ENCODE measurements at places on chromosomes 6 and 20.
A peak's percentile ranks its signal among the peaks of the same experiment; 100 is the strongest.

DNA sequence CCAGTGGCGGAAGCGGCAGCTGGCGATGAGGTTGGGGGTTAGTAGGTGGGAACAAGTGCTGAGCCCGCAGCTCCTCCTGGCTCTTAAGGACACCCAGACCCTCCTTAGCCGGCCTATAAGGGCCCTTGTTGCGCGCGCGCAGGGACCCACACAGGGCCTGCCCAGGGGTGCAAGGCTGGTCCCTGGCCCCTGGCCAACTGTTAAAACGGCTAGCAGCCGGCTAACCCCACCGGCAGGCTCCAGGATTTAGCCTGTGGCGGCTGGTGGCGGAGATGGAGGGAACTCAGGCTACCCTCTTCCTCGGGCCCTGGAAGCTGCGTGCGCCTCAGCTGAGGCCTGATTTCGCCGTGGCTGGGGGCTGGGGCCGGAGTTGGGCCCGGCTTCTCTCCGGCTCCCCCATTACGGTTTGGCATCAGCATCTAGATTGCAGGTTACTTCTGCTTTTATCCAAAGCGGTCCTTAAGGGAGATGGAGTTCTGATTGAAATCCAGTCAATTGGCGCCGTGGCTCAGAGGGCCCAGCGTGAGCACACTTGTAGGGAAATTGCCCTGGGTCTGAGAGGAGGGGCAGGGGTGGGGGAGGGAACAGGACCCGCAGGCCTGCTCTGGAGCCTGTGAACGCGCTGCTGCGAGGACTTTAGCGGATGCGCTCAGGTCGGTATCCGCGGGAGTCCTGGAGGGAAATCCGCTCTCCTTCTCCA is 36.9 kb upstream of the CCDC167 start:
- DNase-seq: no peak

DNA sequence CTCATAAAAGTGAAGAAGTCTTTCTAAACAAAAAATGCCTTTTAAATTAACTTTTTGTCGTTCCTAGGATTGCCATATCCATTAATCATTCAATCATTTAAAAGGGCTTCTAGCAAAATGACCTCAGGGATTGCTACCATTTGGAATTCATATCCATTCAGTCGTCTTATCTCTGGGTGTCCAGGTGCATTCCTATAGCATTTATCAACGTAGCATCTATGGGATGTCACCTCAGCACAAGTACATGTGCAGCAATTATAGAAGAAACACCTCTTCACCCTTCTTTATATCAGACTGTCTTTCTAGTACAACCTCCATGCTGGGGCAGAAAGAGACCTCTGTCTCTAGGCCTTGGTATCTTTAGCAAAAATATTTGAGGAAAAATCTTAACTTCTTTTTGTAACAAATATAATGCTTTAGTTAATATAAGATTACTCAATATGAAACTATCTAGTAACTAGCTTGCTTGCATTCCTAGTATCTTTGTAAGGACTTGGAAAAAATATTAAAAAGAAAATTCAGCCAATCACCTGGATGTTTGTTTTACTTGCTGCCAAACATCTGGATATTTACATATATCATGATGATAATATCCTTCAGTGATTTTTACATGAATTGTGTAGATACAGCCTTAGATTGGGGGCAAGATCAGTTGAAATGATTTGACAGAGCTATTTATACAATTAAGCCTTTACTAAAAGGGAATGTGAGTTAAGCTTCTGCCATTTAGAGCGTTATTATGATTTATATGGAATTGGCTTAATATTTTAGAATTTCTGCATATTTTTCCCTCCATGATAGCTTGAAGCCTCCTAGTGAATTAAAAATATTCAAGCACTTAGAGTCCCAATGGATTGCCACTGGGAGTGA is 356.8 kb downstream of the HDGFL1 start:
- no peak for DNase-seq

DNA sequence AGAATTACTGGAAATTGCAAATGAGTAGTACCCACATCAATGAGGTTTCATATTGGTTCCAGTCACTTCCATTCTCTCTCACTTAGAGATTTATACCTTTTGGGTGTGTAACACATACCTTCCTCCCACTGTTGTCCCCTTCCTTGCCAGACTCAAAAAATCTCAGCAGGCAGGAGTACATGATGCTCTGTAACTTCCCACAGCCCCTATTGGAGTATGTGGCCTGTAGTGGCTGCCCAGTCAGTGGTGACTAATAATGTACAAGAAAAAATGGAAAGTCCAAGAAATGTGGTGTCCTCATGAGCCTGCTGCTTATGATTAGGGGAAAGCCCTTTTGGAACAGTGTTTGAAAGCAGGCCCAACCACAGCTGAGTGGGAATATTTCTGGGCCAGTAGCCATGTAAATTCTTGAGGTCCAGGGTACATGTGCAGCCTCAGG is 312.0 kb downstream of the ZFAND3 start:
- no peak for DNase-seq

DNA sequence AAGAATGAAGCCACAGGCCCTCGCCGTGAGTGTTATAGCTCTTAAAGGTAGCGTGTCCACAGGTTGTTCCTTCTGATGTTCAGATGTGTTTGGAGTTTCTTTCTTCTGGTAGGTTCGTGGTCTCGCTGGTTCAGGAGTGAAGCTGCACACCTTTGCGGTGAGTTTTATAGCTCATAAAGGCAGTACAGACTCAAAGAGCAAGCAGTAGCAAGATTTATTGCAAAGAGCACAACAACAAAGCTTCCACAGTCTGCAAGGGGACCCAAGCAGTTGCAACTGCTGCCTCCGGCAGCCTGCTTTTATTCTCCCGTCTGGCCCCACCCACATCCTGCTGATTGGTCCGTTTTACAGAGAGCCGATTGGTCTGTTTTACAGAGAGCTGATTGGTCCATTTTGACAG is 5.2 kb downstream of the HIVEP1 start:
- peak; percentile 3 for DNase-seq

DNA sequence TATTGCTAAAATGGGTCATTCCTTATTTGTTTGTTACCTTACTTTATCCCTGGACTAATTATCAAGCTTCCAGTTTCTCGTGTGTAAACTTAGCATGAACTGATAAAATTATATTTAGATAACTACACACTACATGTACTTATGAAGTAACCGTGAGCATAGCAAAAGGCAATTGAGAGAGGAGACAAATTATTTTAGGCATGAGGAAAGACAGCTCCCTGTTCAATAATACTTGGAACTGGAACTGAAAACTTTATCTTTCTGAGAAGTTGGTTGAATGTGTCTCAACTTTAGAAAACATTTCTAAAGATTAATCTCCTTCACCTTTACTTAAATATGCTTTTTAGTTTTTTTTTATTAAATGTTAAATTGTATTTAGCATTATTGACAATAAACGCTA is 11.4 kb downstream of the CRISP3 start:
- DNase-seq: no peak

DNA sequence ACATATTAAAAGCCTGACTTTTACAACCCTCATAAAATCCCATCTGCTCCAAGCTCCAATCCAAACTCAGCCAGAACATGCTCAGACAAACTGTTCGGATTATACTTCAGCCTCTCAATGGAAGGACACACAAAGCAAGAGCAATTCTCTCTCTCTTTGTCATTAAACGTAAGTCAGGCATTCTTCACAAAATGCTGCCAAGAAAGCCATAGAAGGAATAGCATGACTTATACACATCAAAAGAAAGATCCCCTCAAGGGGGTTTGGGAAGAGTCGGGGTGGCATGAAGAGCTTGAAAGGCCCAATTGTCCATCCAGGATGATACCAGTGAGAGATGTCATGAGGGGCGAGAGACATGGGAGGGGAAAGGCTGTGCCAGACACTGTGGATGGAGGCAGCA is 268.9 kb downstream of the PREX1 start:
- no peak for DNase-seq

- DNase-seq: no peak
These were observed 206.4 kb upstream of the SUPT3H start for GRCh38 chr6:45584127-45584526.

- no peak for DNase-seq
These were observed 52.2 kb upstream of the DTNBP1 start for GRCh38 chr6:15715060-15715459.

DNA sequence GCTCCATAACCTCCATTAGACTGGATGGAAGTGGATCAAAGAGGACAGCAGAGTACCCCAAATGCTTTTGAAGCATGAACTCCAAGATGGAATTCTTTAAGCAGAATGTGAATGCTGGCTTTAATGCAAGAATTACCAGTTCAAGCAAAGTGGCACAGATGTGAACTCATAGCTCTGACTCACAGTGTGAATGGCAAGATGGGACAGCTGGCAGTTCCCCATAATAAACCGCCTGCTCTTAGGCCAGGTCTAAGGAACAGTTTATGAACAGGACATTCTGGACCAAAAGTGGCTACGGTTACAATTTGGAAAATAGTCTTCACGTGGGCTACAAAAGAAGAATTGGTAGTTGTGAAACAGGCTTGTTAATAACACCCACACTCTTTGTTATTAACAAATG is 76.5 kb downstream of the SPTLC3 start:
- DNase-seq: no peak

- no peak for DNase-seq
These were observed 12.4 kb upstream of the ZSCAN9 start for GRCh38 chr6:28212510-28213212.

GRCh38 chr6:110809792-110810191 is 5.5 kb downstream of the CDK19 start:
- no peak for DNase-seq

DNA sequence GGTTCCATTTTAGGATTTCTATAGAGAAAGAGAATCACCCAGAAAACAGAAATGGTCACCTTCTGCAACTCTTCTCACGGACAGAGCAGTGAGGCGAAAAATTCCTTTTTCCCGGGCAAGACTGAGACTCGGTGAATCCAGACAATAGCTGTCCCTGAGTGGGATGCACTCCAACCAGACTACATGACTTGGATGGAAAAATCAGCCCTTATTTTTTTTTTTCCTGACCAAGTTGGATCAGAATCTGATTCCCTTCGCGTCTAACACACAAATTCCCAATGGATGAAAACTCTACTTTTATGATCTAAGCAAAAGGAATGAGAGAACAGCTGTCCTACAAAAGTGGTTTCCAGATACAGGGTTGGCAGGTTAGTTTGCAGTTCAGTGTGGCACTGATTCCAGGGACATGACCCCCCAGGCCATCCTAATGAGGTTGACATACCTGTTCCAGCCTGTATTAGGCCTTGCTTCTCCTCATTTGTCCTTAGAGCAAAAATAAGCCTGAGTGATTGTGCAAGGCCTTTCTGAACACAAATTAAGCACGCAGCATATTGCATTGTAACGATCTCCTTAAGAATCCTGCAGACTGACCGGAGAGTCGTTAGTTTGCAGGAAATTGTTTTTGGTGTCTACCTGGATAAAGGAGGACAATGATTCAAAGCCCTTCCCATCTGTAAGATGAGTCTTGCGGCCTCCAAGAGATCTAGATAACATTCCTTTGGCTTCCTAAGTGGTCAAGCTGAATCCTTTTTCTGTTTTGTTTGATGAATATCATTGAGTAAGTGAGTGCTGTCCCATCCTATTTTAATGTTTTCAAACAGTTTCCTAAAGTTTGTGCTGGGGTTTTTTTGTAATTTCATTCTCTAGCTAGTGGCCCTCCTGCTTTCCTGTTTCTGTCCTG is 1.5 kb upstream of the NEDD9 start:
- no peak for DNase-seq

- DNase-seq: no peak
These were observed 128.5 kb upstream of the DST start for GRCh38 chr6:56771189-56771588.

DNA sequence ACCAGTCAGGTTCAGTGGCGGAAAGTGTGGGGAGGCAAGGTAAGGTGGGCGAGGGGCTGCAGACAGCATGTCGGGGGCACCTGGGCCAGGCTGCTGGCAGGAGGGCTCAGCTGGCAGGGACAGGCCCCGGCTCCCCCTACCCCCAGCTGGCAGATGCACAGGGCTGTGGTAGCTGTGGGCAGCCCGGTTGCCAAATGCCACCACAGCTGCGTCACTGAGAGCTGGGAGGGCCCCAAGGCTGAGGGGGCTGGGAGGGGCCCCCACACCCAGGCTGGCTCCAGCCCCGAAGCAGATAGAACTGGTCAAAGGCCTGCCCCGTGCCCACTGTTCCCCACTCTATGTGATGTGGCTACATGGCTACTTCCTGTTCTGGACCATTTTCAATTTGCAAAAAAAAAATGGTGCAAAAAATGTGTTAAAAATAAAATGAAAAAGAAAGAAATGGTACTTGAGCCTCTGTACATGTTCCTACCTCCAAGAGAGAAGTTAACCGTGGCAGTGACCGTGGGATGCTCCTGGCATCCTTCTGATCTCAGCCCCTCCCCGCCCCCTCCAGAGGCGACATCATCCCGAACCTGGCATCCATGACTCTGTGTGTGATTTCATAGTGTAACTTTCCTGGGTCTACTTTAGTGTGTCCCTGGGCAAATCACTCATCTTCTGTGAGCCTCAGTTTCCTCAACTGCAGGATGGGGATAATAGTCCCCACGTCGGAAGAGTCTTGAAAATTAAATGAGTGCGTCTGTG is 64.4 kb downstream of the UBE2V1 start:
- DNase-seq: peak; percentile 62

- DNase-seq: no peak
These were observed 47.3 kb downstream of the ARMC2 start for GRCh38 chr6:108895571-108895970.

DNA sequence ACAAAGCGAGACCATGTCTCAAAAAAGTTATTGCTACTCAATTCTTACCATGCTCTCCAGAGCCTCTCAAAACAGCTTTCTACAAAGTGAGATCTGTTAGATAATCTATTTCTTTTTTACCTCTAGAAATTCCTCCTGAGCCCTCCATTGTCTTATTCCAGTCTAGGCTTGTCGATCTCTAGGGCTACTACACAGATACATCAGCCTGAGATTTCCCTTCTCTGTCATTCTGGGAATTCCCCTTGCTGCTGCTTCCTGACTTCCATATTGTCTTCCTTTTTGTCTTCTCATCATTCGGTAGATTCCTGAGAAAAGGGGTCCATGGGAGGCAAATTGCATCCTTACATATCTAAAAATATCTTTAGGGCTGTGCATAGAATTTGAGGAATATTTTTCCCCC is 75.6 kb upstream of the GNRH2 start:
- no peak for DNase-seq

DNA sequence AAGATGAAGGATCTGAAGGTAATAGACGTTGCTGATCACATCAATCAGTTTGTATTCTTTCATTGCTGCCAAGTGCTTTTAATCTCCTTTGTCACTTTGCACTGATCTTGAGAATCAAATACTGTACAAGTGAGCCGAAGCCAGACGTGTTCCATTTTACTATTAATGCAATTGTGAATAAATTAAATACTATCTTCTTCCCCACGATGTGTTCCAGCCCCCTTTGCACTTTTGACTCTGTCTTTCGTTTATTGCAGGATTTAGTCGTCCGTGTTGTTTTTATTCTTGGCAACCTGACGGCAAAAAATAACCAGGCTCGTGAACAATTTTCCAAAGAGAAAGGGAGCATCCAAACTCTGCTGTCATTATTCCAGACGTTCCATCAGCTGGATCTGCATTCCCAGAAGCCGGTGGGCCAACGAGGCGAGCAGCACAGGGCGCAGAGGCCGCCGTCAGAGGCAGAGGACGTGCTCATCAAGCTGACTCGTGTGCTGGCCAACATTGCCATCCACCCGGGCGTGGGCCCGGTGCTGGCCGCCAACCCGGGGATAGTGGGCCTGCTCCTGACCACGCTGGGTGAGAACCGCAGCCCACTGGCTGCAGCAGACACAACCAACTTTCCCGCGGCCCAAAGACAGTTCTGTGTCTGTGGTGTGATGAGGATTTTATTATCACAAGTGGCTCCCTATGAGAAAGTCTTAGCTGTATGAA is 104.7 kb downstream of the ARMC2 start:
- no peak for DNase-seq
